NCI-H69 (cell line): ENCODE measurements at places on chromosomes 2 and 18.
A peak's percentile ranks its signal among the peaks of the same experiment; 100 is the strongest.

DNA sequence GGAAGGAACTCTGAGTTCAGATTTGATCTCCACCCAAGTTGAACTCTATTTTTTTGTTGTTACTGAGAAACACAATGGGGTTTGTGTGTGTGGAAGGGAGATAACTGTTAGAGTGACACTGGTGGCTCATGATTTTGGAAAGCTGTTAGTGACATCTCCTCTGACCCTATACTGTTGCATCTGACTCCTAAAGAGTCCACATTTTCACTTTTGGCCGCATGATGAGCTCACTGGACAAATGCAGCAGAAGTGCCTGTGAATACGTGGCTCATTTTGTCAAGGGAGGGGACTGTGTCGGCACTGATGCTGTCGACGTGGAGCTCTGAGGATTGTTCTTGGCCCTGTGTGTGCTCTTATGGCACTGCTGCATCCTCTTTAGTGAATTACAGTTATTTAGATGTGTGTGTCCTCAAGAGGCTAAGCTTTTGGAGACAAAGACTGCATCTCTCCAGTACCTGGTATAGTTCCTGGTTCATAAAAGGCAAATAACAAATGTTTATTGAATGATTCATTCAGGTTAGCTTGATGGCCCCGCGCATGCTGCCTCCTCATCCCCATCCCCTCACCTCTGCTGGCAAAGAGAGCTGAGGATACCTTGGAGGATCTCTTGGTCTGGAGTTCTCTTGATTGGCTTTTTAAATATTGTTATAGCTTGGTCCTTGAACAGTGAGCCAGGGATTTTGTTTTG is 135.4 kb downstream of the PHLPP1 start:
- peak; percentile 30 for DNase-seq

- DNase-seq = no peak
Measured at GRCh38 chr2:134200036-134200618, 53.7 kb upstream of the MGAT5 start.

DNA sequence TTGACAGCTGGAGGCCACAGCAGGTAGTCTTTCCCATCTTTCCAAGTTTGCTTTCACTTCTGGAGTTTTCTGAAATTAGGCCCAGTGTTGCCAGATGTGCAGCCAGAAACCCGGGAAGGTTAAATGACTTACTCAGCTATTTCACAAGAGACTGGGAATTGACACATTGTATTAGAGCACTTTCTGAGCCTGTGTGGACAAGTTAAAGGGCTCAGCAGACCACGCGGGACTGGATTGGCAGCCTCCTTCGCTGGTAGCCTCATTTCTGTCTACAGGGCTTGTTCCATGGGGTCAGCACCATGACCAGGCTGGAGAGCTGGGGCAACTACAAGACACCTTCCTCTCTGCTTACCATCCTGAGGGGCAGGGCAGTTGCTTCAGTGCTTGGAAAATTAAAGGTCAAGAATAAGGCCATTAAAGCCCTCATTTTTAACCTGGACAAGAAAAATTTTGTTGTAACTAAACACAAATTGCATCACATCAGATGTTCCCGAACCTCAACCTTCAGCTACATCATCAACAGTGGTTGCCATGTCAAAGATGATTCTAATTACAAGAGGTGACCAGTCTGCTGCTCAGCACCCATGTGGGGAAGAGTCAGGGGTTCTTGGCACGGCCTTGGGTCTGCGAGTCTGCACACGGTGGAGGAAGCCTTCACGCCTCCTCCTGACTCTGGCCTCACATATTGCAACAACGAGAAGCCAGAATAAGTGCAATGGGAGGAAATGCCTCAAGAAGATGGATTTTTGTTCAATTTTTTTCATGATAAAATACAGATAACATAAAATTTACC is 279.5 kb upstream of the RAB6C start:
- DNase-seq = no peak

DNA sequence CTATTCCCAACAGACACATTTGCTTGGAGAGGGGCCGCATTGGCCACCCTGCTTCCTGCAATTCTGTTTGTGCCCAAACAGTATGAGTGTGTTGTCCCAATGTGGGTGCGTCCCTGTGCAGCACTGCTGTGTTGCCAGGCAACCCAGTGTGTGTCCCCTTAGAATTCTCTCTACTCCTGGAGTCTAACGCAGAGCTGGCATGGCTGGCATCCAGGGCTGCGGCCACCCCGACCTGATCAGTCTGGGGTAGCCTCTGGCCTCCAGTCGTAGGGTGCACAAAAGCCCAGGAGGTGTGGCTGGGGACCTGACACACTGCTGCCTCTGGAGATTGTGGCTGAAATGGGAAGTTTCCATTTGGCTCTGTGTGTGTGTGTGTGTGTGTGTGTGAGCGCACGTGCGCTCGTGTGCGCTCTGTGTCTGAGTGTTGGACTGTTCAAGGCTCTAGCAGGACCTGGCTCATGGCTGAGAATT is 48.0 kb downstream of the TEX44 start:
- DNase-seq = peak; percentile 17

- no peak for DNase-seq
Measured at GRCh38 chr2:63667132-63667700, 78.5 kb downstream of the MDH1 start.
